ENCODE measurements at places on chromosomes 13 and 19. TPM values are rescaled to one million over a fixed set of nuclear protein-coding genes. Genes with fewer than 3 reads are reported as not detected.

The CRX gene
- total RNA-seq, result not detected

The CRLF1 gene
- 1.5 TPM for total RNA-seq

The ARHGEF7 gene
- 21.6 TPM for total RNA-seq

The SSC5D gene
- 1.0 TPM for total RNA-seq

The AP1M2 gene
- total RNA-seq, result 36.5 TPM

The LRP3 gene
- total RNA-seq, result 60.5 TPM

The S1PR2 gene
- total RNA-seq, result 1.2 TPM

The CACNG8 gene
- 1.5 TPM for total RNA-seq

The DACT3 gene
- total RNA-seq, result 0.49 TPM

The SRRM5 gene
- total RNA-seq, result 0.81 TPM

The ZIK1 gene
- not detected for total RNA-seq

The ZNF136 gene
- total RNA-seq, result 2.0 TPM

The FOXA3 gene
- 1.0 TPM for total RNA-seq

The PRR12 gene
- 27.7 TPM for total RNA-seq

The ZNF878 gene
- total RNA-seq, result not detected

The KLK2 gene
- total RNA-seq, result not detected

The CARM1 gene
- total RNA-seq, result 44.5 TPM

The GNA15 gene
- total RNA-seq, result not detected

The ATP1A3 gene
- total RNA-seq, result 5.7 TPM

The ALDH16A1 gene
- 14.5 TPM for total RNA-seq

The TGFB1 gene
- 125 TPM for total RNA-seq

The NALCN gene
- 4.6 TPM for total RNA-seq

The ZNF575 gene
- total RNA-seq, result 1.5 TPM

The OR7C1 gene
- total RNA-seq, result not detected

The CCDC70 gene
- total RNA-seq, result not detected

The DCLK1 gene
- total RNA-seq, result 1.2 TPM

The ELANE gene
- 0.14 TPM for total RNA-seq

The PPP1R15A gene
- total RNA-seq, result 91.5 TPM

The S1PR5 gene
- 2.7 TPM for total RNA-seq

The SLC25A42 gene
- 0.43 TPM for total RNA-seq

The NLRP9 gene
- not detected for total RNA-seq

The ARRDC5 gene
- not detected for total RNA-seq

The KLK4 gene
- total RNA-seq, result 0.07 TPM

The COL4A2 gene
- total RNA-seq, result 136 TPM

The CATSPERD gene
- not detected for total RNA-seq

The TTYH1 gene
- total RNA-seq, result 0.27 TPM

The CRB3 gene
- total RNA-seq, result 6.0 TPM

The CYP4F2 gene
- total RNA-seq, result not detected

The APOC4 gene
- not detected for total RNA-seq

The APOC1 gene
- 112 TPM for total RNA-seq

The ZNF135 gene
- total RNA-seq, result not detected

The C1QTNF9B gene
- total RNA-seq, result not detected

The OVOL3 gene
- 0.37 TPM for total RNA-seq

The ZNF730 gene
- not detected for total RNA-seq

The ADPRHL1 gene
- 10.7 TPM for total RNA-seq

The ZNF439 gene
- total RNA-seq, result not detected

The ZNF701 gene
- 0.17 TPM for total RNA-seq

The AMER2 gene
- total RNA-seq, result not detected

The C13orf42 gene
- total RNA-seq, result not detected
